Stimulated activated CD8-positive, alpha-beta memory T cell treated with anti-CD3 and anti-CD28 coated beads, Interleukin-15, amount 100 ng/mL, for 4 hours (primary cell): ENCODE measurements at places on chromosomes 7 and 10.

DNA sequence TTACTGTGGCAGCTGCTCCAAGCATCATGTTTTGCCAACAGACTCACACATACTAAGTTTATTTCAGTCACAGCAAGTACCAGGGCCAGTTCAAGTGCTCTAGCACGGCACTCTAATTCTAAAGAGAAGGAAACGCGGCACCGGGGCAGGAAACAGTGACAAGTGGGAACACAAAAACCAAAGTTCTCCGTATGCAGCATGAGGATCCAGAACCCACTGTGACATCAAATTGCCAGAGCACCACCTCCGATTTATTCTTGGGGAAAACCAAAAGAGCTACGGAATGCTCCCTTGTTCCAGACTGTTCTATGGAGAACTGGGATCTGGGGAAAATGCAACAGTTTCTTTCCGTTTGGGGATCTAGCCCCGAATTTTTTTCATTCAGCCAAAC is 448 bp upstream of the PTER start:
- no peak for DNase-seq

- DNase-seq = no peak
Observed at GRCh38 chr10:132183046-132183445, 3.7 kb upstream of the DPYSL4 start.

- no peak for DNase-seq
Observed at GRCh38 chr10:131174211-131174565, 137.3 kb downstream of the TCERG1L start.

- DNase-seq = no peak
Observed at GRCh38 chr10:22086730-22087401, 83.3 kb upstream of the DNAJC1 start.

GRCh38 chr10:33333260-33334101 is 986 bp downstream of the NRP1 start:
- no peak for DNase-seq

GRCh38 chr7:147151661-147152060 is 1035.1 kb downstream of the CNTNAP2 start:
- no peak for DNase-seq

GRCh38 chr7:67496589-67496988 is 500.0 kb downstream of the TYW1 start:
- DNase-seq = no peak

- DNase-seq = no peak
Observed at GRCh38 chr7:133845005-133845404, 282.1 kb upstream of the LRGUK start.

DNA sequence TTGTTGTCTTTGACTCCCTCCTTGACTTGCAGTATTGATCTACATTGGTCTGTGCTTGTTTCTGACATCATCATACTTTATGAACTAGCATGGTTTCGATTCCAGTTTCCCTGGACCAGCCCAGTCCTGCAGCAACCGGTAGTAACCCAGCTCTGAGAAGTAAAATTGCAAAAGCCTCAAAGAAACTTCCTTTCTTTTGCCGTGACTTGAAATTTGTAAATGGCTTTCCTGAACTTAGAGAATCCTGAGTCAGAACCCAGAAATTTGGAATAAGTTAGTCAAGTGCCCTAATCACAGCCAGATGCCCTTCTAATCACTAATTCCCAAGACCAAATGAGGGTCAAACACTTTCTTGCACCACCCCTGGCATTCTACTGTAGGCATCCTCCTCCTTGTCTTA is 15.0 kb downstream of the TAS2R60 start:
- no peak for DNase-seq

GRCh38 chr10:28291881-28292297 is 11.0 kb downstream of the MPP7 start:
- peak; percentile 27 for DNase-seq

DNA sequence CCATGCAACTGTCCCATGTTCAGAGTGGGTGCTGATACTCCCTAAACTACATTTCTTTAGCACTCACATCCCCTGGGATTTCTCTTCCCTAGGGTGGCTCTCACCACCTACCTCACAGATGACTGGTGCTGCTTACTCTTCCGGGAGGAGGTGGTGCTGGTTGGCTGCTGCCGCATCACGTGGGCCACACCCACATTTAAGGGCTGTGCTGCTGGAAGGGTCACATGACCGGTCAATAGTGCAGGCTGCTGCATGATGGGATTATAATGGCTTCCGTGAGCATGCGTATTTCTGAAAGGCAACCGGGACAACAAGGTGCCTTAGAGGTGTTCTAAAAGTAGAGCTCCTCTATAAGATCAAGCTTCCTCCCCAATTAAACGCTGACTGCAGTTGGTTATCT is 76.8 kb downstream of the CLEC2L start:
- no peak for DNase-seq

DNA sequence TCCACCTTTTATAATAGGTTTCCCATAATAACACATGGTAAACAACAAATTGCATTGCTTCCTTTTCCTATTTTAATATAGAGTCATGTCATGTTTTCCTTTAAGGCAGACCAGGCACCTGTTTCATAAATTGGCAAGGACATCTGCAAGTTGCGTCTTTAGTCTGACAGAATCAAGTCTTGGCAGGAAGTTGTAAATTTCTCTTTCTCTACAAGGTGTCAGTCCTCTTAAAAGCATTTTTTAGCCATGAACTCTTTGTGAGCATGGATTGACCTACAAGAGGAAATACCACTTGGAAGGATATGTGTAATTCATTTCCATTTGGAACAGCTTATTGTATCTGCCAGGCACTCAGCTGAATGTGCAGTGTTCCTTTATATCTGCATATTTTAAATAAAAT is 176.8 kb downstream of the PRKG1 start:
- DNase-seq = no peak

DNA sequence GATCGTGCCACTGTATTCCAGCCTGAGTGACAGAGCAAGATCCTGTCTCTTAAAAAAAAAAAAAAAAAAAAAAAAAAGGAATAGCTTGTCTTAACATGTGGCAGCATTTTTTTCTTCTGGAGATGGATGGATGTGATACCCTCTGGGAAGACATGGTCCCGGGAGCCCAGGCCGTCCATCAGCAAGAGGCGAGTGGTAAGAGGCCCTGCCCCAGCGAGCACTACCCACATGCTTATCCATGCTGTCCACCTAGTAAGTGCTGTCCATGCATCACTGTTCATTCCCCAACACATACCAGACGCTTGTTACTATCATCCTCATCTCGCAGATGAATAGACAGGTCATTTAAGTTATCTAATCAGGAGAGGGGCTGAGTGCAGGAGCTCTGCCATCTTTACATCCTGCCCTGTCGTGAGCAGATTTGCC is 12.9 kb downstream of the ATP6V1F start:
- no peak for DNase-seq
